ENCODE measurements at places on chromosomes 7 and 10.
A peak's percentile ranks its signal among the peaks of the same experiment; 100 is the strongest.

- no peak for DNase-seq
Measured at GRCh38 chr7:149300620-149301285, 38.8 kb downstream of the ZNF783 start.

GRCh38 chr7:6393667-6394056 is 54.1 kb downstream of the DAGLB start:
- peak; percentile 19 for DNase-seq

DNA sequence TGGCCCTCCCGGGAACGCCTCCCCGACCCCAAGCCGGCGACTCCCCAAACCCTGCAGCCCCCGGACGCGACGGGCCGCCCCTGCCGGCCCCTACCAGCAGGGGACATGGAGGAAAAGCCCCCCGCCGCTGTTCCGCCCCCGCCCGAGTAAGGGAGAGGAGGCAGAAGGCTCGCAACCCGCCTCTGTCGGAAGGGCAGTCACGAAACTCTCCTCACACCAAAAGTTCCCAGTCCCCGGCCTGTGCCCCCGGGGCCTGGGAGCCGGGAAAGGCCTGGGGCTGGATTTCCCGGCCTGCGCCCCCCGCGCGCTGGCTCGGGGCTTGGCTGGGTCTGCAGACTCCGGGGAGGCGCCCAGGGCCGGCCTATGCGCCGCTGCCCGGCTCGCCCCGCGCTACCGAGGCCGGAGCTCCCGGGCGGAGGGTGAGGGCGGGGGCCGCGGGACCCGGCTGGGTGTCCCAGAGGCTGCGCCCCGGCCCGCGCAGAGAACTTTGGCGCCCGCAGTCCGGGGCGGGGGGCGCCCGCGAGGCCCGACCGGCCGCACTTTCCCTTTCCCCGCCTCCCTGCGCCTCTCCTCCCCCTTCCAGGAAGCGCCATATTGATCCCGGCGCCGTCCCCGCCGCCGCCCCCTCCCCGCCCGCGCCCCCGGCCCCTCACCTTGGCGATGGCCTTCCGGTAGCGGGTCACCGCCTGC is 728 bp downstream of the PARD3 start:
- peak; percentile 51 for DNase-seq

DNA sequence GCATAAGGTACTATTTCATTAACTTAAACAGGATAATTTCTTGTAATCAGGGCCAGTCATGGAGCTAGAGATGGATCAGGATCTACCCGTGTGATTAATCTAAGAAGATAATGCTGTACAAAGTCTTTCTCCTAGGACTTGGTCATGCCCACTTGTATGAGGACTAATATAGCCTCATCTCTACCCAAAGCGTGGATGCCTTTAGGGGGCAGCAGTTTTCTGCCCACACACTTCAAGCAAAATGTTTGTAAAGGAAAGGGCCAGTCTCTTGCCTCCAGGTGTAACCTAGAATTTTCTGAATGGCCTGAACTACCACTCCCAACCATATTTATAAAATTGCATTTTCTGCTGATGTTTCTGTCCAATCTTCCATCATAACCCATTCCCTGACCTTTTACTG is 764.0 kb upstream of the IGFBP3 start:
- no peak for DNase-seq

GRCh38 chr7:157664871-157665633 is 328.2 kb downstream of the DNAJB6 start:
- no peak for DNase-seq

GRCh38 chr10:79028056-79028430 is 40.7 kb upstream of the ZMIZ1 start:
- DNase-seq, result no peak

- no peak for DNase-seq
Measured at GRCh38 chr7:137142376-137142775, 201.2 kb downstream of the PTN start.

- peak; percentile 90 for DNase-seq
Measured at GRCh38 chr10:89074120-89074519, 83.5 kb downstream of the FAS start.

- peak; percentile 48 for DNase-seq
Measured at GRCh38 chr10:133372507-133372906, 647 bp downstream of the ECHS1 start.

- no peak for DNase-seq
Measured at GRCh38 chr7:133827707-133828623, 299.2 kb upstream of the LRGUK start.

DNA sequence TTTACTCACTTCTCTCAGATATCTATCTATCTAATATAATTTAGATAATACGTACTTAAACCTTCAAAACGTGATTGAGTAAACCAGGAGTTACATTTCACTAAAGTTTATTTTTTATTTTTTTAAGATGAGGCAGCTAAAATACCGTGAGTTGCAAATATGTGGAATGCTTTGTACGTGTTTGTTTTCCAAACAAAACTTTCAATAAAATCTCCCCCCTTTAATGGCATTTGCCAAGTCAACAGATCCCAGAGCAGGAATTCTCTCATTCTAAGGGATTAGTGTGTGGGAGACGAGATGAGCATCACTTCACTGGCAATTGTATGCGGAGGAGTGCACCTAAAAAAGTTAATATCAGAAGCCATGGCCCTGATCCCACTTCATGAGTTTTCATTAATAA is 53.7 kb upstream of the MAGI2 start:
- no peak for DNase-seq

GRCh38 chr10:36281831-36282331 is 639.8 kb upstream of the FZD8 start:
- DNase-seq, result no peak

- no peak for DNase-seq
Measured at GRCh38 chr7:158123214-158123613, 464.4 kb downstream of the PTPRN2 start.

DNA sequence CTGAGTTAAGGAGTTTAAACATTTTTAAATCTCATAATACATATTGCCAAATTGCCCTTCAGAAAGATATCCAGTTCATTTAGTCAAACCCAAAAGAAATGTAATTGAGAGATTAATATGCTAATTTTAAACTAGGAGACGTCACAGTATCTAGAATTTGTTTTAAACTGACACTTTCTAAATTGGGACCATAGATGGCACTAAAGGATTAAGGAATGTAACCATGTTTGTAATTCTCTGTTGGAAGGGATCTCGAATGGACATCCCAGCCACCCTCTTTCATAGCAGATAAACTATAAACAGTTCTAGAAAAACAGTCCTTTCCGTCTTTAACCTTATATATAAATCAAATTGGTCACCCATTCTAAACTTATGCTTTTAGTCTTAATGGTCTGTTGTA is 30.0 kb upstream of the SAMD9L start:
- DNase-seq, result no peak

DNA sequence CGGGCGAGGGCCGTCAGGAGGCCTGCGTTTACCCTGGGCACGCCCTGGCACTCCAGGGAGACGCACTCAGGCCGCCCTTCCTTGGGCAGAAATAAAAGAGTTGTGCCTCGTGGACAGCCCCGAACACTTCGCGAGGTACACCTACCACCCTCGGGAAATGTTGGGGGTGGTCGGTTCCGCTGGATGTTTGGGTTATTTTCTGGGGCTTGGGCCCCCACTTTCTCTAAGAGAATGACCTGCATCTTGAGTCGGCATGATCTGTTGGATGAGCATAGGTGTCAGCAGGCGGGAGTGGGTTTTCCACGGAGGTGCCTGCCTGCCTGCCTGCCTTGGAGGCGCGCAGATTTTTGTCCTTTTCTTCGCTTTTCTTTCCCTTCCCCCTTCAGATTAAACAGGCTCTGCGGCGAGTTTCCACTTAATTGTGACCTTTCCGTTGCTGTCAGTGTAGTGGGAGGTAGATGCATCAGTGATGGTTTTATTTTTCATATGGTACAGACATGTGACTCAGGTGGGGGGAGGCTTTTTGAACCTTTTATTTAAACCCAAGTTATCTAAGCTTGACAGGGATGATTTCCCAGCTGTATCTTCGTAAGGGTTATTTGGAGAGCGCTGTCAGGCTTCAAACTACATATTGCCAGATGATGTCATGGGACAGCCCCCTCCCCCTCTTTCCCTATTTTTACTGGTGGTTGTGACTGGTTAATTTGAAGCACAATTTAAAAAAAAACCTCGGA is 661 bp downstream of the HECTD2 start:
- peak; percentile 15 for DNase-seq

DNA sequence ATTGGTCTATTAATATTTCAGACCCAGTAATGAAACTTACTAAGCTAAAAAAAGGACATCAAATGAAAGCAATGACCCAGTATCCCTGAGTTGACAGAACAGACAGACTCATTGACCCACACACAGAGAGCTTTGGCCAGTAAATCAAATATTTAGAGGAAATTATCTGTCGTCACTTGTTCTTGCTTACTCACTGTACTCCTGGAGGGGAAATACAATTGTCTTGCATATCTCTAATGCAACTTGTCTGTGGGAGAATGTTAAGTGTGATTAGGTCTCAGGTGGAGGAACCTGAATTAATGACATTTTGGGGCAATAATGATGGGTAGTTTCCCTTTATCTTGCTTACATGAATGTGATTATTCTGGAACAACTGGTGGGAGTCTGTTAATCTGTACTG is 80.4 kb downstream of the CUBN start:
- no peak for DNase-seq

GRCh38 chr7:131803816-131804215 is 247.4 kb upstream of the PODXL start:
- no peak for DNase-seq

DNA sequence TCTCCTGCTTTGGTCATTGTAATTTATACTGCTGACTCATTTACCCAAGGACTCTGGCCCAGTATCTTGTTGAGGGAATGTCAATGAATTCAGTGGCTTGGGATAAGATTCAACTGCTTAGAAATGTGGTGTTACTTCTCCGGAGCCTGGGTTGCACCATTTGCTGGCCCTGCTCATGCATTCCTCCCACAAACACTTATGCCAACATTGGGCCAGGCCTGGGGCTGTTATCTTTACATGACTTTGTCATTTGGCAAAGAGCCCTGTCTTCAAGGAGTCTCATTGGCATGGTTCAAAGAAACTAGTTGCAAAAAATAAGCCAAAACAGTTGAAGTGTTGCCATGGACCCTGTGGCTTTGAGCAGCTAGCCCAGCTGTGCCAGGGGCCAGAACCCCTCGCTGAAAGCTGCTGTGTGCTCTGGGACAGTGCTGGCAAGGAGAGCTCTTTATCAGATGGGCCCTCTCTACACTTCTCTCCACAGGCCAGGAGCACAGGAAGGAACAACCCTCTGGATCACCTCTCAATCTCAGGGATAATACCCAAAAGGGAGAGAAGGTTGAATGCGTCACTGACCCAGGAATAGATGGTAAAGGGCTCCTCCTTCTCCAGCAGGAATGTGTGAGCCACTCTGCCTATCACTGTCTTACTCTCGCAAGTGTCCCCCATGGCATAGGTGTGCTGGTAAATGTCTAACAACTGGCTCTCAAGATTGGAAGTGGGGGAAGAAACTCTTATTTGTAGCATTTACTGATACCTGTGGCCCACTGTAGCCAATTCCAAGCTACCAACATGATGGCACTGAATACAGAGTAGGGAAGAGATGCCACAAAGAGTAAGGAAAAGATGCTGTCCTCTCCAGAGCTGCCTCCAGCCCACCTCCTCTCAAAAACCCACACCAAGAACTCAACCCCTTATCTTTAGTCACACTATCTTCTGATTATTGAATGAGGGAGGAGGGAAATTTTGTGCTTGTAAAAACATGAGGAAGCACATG is 23.5 kb upstream of the PDE1C start:
- peak; percentile 85 for DNase-seq

GRCh38 chr7:151728286-151728660 is 148.6 kb downstream of the PRKAG2 start:
- DNase-seq, result no peak

DNA sequence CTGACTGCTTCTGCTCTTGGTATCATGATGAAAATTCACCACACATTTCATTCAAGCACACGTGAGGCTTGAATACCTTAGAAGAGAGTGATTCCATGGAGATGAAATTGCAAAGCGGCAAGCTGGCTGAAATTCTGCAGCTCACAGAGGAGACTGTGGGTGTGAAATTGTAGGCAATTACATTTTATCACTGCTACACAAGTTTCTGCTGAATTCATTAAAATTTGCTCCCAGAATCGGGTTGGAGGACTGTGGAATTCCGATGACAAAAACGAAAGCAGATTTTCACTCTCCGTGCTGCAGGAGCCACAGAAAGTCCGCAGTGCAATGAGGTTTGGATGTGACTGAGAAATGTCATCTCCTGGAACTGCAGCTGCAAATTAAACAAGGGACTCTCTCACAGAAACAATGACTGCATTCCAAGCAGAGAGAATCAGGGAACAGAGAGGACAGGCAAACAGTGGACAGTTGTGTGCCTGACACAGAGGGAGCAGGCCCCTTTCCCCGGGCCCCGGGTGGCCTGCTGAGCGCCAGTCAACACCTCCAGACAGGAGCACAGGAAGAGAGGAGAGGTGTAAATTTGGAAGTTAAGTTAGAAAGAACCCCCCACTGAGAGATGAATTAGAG is 109.1 kb downstream of the C10orf90 start:
- no peak for DNase-seq

DNA sequence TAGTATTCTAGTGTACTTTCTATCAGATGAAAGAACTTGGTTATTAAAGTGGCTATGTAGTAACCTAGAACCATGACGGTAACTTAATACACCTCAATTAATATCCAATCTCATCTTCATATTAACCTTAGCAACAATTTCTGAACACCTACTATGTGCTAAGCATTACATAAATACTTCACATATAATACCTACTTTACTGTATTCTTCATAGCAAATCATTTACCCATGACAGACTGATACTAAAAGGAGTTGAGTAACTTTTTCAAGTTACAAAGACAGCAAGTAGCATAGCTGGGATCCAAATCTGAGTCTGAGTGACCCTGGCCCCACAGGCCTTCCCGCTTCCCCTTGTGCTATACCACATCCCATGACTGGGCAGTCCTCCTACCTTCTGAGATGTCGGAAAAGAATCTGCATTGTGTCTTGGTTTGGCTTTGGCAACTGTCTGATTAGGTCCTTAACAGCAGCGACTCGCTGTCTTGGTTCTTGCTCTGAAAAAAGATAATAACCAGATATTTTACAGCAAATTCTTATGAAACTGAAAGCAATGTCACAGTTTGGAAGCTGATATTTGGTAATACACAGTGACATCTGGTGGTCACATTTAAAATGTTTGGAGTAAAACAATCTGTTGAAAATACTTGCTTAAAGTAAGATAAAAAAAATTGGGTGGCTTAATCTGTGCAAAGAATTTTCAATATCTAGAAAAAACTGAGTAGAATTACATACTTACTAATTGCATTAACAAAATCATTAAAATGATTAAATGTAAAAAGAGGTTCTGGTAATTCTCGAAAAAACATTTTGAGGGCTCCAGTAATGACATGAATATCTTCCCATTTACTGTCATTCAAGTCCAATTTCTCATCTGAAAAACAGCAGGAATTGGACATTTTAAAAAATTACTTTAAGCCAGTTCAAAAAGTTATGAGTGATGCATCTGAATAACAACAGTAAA is 120.1 kb downstream of the ARHGAP12 start:
- peak; percentile 17 for DNase-seq
